ENCODE measurements at places on chromosomes 13 and 19. TPM values are rescaled to one million over a fixed set of nuclear protein-coding genes. Genes with fewer than 3 reads are reported as not detected.

AKAP8L gene
- polyA plus RNA-seq: 50.9 TPM

PLVAP gene
- 37.0 TPM for polyA plus RNA-seq

PRSS57 gene
- polyA plus RNA-seq: not detected

ZNF525 gene
- 3.1 TPM for polyA plus RNA-seq

CCDC8 gene
- polyA plus RNA-seq: 67.2 TPM

ZIC2 gene
- not detected for polyA plus RNA-seq

ADAMTSL5 gene
- 16.4 TPM for polyA plus RNA-seq

SYNGR4 gene
- not detected for polyA plus RNA-seq

FXYD3 gene
- 0.34 TPM for polyA plus RNA-seq

NLRP7 gene
- not detected for polyA plus RNA-seq

FSD1 gene
- 1.6 TPM for polyA plus RNA-seq

PCDH20 gene
- 1.6 TPM for polyA plus RNA-seq

GIPR gene
- 0.27 TPM for polyA plus RNA-seq

GAPDHS gene
- polyA plus RNA-seq: not detected

SERPINE3 gene
- polyA plus RNA-seq: 0.14 TPM

FGF9 gene
- polyA plus RNA-seq: 8.0 TPM

CEACAM20 gene
- not detected for polyA plus RNA-seq

CFAP97D2 gene
- not detected for polyA plus RNA-seq

ATP4A gene
- not detected for polyA plus RNA-seq

PRR12 gene
- polyA plus RNA-seq: 16.7 TPM

Measured in muscle of back (tissue), 13 donors.